Activated naive CD8-positive, alpha-beta T cell treated with anti-CD3 and anti-CD28 coated beads, Interleukin-2, amount 10 ng/mL, durations not matched to agents 7 days and 5 days (primary cell): ENCODE measurements at places on chromosomes 5 and 9. TPM values are rescaled to one million over a fixed set of nuclear protein-coding genes. Genes with fewer than 3 reads are reported as not detected.
A peak's percentile ranks its signal among the peaks of the same experiment; 100 is the strongest.

- no peak for DNase-seq
- peaks cover 25% of the 10 kb centered on the region for H3K27me3 ChIP-seq
- H3K27ac ChIP-seq: no peak overlapping the region
- no peak overlapping the region for H3K4me3 ChIP-seq
Measured at GRCh38 chr5:14225173-14225834, 82.2 kb downstream of the TRIO start.

GRCh38 chr5:72956324-72957140 is 691 bp downstream of the FCHO2 start:
- no peak overlapping the region for H3K27ac ChIP-seq
- peaks cover 1% of the 10 kb centered on the region for H3K36me3 ChIP-seq
- peaks cover 56% of the 10 kb centered on the region for H3K27me3 ChIP-seq

- no peak overlapping the region for H3K4me3 ChIP-seq
- no peak overlapping the region for H3K27ac ChIP-seq
- H3K4me1 ChIP-seq: no peaks in the 10 kb centered on the region
- DNase-seq: no peak
- H3K27me3 ChIP-seq: no peaks in the 10 kb centered on the region
Measured at GRCh38 chr9:82588301-82589180, 474.4 kb downstream of the RASEF start.

- H3K27ac ChIP-seq: no peak overlapping the region
- peaks cover 5% of the 10 kb centered on the region for H3K27me3 ChIP-seq
- DNase-seq: no peak
Measured at GRCh38 chr5:59744531-59744992, 149.0 kb downstream of the PDE4D start.

DNA sequence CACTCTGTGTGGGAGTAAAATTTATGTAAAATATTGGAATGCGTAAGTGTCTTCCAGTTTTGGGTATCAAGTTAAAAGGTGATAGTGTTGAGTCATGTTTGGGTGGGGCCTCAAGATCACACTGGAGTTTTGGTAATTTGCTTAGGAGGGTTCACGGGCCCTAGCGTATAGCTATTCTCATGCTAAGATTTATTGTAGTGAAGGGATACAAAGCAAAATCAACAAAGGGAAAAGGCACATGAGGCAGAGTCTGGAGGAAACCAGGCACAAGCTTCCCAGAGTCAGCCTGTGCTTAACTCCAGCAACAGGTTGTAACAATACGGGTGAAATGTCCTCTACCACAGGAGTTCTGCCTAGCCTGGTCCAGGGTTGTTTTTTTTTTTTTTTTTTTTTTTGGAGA is 20.2 kb downstream of the HSPA4 start:
- DNase-seq: no peak
- H3K36me3 ChIP-seq: peaks cover 50% of the 10 kb centered on the region
- peak overlapping the region; percentile 62 for H3K27ac ChIP-seq

DNA sequence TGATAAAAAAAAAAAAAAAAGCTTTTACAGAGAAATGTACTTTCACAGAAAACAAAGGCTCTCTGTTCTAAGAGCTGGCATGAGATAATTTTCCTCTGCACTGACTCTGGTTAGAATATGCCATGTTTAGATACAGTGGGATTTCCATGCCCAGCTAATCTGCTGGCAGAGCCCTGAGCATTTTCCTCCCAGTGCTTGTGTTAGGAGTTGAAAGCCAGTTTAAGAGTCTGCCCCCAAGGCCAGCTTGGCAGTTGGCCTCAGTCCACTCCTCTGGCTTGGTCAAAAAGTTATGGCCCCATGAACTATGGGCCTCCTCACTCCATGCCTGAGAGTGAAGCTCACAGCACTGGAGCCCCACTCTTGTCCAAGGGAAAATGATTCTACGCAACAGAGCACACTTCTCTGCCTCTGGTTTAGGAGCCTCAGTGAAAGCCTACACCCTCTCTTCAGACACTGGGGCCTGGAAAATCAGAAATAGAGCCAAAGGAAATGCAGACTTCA is 21.9 kb downstream of the MOCS2 start:
- no peak overlapping the region for H3K27ac ChIP-seq
- no peak for DNase-seq
- H3K36me3 ChIP-seq: peaks cover 23% of the 10 kb centered on the region
- H3K4me3 ChIP-seq: no peak overlapping the region

- H3K27me3 ChIP-seq: peaks cover 4% of the 10 kb centered on the region
- H3K36me3 ChIP-seq: no peaks in the 10 kb centered on the region
- no peak for DNase-seq
- no peaks in the 10 kb centered on the region for H3K4me1 ChIP-seq
- H3K27ac ChIP-seq: no peak overlapping the region
- no peak overlapping the region for H3K4me3 ChIP-seq
Measured at GRCh38 chr9:107105784-107106183, 177.3 kb upstream of the RAD23B start.

DNA sequence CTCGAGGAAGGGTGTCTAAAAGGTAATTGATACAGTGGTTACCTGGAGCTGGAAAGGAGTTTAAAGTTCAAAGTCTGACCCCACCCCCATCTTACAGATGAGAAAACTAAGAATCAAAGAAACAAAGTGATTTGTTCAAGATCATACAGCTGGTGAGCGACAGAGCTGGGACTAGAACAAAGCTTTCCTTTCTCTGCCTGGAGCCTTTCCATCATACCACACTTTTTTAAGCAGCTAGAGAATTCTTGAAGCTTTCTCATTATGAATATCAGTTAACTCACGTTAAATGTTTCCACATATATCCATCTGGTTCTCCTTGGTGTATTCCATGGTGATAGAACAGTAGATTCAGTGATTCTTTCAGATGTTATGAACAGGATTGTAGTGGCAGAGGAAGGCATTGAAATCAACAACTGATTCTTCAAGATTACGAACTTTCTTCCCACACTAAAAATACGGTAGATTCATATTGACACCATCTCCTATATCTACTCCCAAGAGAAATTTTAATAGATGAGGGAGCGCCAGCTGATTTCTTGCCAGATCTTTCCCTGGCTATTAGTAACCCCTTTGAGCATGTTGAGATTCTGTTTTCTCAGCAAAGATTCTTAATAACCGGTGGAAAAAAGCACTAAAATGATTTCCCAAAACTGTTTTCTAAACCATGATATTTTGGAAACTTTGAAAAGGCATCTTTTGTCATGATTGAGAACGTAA is 233.7 kb downstream of the ADAMTSL1 start:
- H3K27me3 ChIP-seq: no peaks in the 10 kb centered on the region
- no peaks in the 10 kb centered on the region for H3K36me3 ChIP-seq
- H3K27ac ChIP-seq: no peak overlapping the region
- H3K4me3 ChIP-seq: no peak overlapping the region

DNA sequence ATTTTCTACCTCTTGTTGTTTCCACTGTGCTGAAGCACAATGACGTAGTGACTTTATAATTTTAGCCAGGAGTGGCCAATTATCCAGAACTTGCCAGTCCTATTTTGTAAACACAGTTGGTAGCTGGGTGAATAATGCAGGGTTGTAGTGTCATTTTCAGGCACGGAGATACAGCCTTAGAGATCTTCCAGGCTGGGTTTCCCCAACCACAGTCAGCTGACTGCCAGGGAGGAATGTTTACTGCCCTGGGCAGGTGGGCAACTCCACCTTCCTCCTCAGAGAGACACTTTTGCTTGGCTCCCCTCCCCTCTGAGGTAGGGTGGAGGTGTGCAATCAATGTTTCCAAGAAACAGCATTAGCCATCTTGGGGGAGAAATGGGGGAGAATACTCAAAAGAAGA is 228.1 kb upstream of the NR4A3 start:
- H3K27ac ChIP-seq: no peak overlapping the region
- no peak overlapping the region for H3K4me3 ChIP-seq
- peaks cover 3% of the 10 kb centered on the region for H3K36me3 ChIP-seq
- H3K27me3 ChIP-seq: peaks cover 3% of the 10 kb centered on the region
- H3K4me1 ChIP-seq: peaks cover 20% of the 10 kb centered on the region

DNA sequence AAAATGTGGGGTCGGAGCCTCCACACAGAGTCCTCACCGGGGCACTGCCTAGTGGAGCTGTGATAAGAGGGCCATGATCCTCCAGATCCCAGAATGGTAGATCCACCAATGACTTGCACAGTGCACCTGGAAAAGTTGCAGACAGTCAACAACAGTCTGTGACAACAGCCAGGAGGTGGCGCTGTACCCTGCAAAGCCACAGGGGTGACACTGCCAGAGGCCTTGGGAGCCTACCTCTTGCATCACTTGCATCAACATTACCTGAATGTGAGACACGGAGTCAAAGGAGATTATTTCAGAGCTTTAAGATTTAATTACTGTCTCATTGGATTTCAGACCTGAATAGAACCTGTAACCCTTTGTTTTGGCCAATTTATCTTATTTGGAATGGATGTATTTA is 614.1 kb upstream of the CDH9 start:
- no peak overlapping the region for H3K4me3 ChIP-seq
- H3K36me3 ChIP-seq: no peaks in the 10 kb centered on the region
- DNase-seq: no peak
- no peaks in the 10 kb centered on the region for H3K27me3 ChIP-seq
- H3K27ac ChIP-seq: no peak overlapping the region

- no peak within 1 kb of the TSS for H3K4me3 ChIP-seq
- H3K4me1 ChIP-seq: no peaks in the 10 kb centered on the region
- H3K27ac ChIP-seq: no peak within 1 kb of the TSS
- no peaks in the 10 kb centered on the region for H3K36me3 ChIP-seq
- peaks cover 42% of the 10 kb centered on the region for H3K27me3 ChIP-seq
Measured at GRCh38 chr5:59893429-59894227, at the start of gene PDE4D. TSS of gene PDE4D (minus strand) at chr5:59893726.

- H3K27ac ChIP-seq: no peak overlapping the region
- H3K27me3 ChIP-seq: no peaks in the 10 kb centered on the region
- DNase-seq: no peak
- H3K4me3 ChIP-seq: no peak overlapping the region
- no peaks in the 10 kb centered on the region for H3K4me1 ChIP-seq
Measured at GRCh38 chr9:35367451-35367850, 122.5 kb upstream of the RUSC2 start.

The SLC6A19 gene
- total RNA-seq: not detected

The EGR1 gene
- 4.6 TPM for total RNA-seq
